NCI-H1105 treated with DMSO at 0.1 percent for 48 hours (cell line): ENCODE measurements at places on chromosomes 7 and 10.

GRCh38 chr7:33933611-33934281, 28.4 kb downstream of the BMPER start:
- no peak for DNase-seq

DNA sequence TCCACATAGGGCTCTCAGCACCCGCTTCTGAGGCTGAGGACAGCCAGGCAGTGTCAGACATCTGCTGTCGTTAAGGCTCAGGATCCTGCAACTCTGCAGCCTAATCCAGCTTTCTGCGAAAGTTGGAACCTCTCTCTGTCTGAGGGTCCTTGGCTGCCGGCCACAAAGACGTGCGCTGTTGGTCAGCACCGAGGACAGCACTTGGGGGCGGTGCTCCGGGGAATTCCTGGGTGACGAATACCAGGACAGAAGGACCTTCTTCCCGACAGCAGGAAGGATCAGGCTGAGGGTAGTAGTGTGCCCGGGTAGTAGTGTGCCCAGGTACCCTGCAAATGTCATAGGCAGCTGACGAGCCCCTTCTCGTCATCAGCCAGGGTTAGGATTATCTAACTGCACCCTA, 16.0 kb upstream of the RASGEF1A start:
- no peak for DNase-seq

DNA sequence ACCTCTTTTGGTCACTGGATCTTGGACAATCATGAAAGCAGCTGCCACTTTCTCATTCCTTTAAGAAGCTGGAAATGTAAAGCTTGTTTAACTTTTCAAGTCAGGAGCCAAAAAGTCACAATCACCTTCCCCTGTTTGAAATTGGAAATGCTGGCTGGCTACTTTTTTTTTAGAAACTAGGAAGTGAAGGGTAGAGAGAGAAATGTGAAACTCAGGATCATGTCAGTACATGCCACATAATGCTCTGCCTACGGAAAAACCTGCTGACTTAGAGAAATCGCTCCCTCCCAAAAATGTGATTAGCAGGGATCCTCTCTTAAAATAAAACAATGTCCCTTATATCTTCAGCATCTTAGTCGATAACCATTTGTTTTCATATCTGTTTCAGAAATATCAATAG, 188.4 kb upstream of the C7orf33 start:
- peak; percentile 90 for DNase-seq

GRCh38 chr7:18694484-18694883, 198.9 kb downstream of the HDAC9 start:
- no peak for DNase-seq

- DNase-seq, result no peak
Observed at GRCh38 chr7:132618271-132618955, 42.1 kb upstream of the PLXNA4 start.

DNA sequence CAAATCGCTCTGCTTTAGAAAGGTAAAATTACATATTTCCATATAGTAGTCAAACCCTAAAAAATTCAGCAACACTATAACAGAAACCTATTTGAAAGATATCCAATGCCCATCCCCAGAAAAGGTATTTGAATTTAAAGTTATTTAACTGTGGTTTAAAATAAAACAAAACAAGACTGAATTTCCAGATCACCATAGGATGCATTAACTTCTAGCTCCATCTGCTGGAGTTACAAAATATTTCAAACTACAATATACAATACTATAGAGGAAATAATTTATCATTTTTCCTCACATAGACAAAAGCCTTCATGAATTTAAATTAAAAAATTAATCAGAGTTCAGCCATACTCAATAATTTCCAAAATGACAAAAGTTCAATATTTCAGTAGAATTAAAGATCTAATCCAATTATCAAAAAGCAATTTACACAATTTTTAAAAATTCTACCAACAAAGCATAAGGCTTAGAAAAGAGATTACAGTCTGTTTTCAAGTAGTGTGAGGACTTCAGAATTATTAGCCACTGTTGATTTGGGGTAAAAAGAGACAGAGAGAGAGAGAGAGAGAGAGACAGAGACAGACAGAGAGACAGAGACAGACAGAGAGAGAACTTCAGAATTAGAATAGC, 75.9 kb downstream of the LMBR1 start:
- peak; percentile 9 for DNase-seq

DNA sequence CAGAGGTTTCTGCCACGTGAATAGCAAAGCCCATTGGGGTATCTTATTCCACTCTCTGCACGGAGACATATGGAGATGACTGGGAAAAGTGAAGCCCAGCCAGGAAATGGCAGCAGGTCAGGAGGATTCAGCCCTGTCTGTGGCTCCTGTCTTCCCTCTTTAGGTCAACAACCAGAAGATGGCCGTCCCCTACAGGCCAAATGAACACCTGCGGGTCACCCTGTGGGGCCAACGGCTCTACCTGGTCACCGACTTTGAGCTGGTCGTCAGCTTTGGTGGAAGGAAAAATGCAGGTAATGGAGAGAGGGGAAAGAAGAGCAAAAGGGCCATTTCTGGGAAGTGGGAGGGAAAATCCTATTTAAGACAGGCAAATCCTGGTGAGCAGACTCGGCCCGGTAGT, 38.3 kb downstream of the EPHB4 start:
- DNase-seq, result no peak

DNA sequence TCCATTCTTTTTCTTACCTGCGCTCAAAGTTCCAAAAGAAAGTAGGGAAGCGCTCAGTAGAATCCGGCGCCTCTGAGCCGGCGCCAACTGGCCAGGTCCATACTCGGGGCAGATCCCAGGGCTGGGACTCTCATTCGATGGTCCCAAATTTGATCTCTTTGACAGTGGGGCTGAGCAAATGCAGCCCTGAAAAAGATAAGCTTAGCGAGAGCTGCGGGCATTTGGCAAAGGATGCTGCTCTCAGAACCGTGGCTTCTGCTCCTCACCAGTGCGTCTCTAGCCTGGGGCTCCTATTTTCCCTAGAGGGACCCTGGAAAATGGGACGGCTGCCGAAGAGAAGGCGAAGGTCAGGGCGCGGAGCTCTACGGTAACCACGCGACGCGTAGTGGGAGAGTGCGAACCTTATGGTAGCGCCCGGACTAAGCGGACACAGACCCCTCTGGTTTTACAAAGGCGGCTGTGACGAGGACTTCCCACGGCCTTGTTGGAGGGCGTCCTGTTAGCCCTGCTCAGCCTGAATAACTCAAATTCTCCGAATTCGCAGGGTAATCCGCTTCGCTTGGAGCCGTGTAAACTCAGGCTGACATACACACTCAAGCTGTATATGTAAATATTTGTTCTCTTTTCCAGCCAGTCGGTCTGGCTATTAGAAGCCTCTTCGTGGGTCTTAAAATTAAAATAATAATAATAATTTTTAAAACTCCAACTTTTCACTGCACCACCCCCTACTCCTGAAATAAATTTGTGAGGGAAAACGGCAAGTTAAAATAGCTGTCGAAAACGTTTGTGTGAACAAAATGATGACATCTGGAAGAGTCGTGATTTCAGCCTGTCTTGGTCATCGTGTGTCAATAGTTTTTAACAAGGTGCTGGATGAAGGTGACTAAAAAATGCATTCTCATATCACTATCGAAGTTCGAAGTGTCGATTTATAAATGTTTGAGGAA, 869 bp upstream of the TBX20 start:
- DNase-seq, result no peak

- DNase-seq, result no peak
Observed at GRCh38 chr7:16711730-16712129, 41.8 kb upstream of the TSPAN13 start.

- no peak for DNase-seq
Observed at GRCh38 chr7:25895792-25896171, 256.2 kb upstream of the NFE2L3 start.
